Cardiac septum (tissue), 1 donor: ENCODE measurements at places on chromosomes 7 and 10. TPM values are rescaled to one million over a fixed set of nuclear protein-coding genes. Genes with fewer than 3 reads are reported as not detected.

DNA sequence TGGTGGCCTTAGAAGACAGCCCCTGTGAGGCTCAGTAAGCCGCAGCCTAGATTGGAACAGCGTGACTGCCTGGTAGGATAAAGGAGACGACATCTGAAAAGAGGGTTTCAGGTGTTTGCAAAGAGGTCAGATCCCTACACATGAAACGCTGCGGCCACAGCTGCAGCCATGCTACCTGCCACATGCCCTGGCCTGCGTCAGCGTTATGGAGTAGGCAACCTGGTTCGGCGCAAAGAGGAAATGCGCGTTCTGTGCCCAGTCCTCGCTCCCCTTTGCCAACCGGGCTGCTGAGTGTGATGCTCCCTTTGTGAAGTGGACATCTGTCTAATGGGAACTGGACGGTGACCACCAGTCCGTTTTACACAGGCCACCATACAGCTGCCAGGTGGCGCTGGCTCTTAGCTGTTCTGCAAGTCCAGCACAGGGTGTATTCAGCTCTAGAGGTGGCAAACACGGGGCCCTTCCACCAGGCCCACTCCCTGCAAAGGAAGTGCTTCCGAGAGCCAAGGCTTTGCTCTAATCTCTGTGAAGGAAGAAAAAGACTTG, 160.3 kb downstream of the CELF2 start:
- DNase-seq = no peak

DNA sequence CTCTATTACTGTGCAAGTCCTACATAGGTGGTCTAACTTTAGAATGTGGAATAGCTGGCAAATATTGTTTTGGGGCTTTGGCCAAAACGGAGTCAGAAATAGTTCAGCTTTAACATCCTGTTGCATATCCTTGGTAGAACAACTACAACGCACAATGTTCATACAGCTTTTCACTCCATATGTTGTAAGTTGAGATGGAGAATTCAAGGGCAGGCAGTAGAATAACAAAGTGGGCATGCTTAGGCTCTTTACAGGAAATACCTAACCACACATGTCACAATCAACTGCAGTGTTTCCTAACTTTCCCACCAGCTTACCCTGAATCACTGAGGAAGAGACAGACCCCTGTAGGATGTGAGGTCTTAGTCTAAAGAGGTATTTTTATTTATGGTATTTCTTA, 122.3 kb downstream of the PPP1R3A start:
- no peak for DNase-seq

GRCh38 chr10:31912289-31912688, 16.3 kb downstream of the ARHGAP12 start:
- no peak for DNase-seq

GRCh38 chr7:116582164-116582732, 57.4 kb downstream of the CAV1 start:
- no peak for DNase-seq

DNA sequence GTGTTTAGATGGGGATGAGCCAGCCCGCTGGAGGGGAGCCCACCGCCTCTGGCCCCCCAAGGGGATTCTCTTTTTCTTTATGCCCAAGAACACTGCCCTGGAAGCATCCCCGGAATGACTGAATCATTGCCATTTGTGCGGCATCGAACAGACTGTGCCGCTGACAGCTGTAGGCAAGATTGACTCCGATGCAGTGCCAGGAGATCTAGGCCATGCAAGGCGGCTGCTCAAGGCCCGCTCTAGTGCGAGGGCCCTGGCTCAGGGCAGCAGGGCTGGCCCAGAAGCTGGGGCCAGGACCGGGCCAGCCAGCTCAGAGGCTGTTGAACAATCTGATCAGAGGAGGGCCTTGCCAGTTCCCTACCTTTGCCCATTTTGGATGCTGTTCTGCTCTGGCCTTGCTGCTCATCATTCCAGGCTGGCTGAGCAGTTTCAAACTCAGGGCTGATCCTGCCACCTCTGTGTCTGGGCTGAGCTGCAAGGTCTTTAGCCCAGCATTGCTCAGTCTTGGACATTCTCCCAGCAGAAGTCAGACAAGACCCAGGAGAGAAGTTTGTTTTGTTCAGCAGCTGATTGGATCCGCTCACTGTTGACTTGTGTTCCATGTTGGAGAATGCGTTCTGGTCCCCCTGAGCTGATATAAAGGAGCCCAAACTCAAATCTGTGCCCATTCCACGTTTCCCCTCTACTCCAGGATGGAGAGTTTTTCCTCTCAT, 485.3 kb upstream of the GALNT17 start:
- no peak for DNase-seq

- DNase-seq = no peak
Measured at GRCh38 chr7:37287131-37287855, 161.4 kb downstream of the ELMO1 start.

DNA sequence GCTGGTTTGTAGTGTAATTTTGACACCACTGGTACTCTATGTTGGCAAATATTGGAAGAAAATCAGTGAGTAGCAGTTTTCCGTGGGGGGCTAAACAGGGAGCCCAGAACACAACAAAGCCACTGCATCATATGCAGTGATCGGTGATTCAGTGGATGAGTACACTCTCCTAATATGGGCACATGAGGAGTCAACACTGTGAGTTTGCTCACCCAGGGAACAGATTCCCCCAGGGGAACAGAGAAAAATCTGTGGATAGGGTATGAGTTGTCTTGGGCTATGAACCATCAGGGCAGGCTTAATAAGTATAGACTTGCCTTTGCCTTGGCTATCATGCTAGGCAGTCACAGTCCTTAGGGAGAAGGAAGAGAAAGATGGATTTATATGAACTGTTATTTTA, 227.7 kb upstream of the SEMA3E start:
- no peak for DNase-seq

DNA sequence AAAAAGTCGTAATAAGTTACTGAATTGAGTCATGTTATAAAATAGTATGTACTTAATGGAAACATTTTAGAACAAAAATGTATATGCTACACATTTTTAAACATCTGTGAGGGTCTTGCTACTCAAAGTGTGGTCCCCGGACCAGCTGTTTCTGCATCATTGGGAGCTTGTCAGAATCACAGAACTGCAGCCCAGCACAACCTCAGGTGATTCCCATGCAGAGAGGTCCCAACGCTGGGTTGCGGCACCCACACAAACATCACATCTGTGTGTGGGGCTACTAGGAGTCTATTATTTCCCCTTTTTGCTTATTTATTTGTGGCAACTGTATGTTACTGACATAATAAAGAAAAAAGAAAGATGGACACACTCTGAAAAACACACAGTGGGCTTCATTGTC, 146.6 kb downstream of the BMS1 start:
- no peak for DNase-seq

UPK3B gene
- 0.38 TPM for total RNA-seq

TMEM196 gene
- not detected for total RNA-seq

OR2A12 gene
- not detected for total RNA-seq
